Activated T-cell treated with anti-CD3 and anti-CD28 coated beads, Interleukin-2, amount 50 U/mL, for 72 hours (primary cell): ENCODE measurements at places on chromosomes 2 and 18. TPM values are rescaled to one million over a fixed set of nuclear protein-coding genes. Genes with fewer than 3 reads are reported as not detected.

KYNU gene
- total RNA-seq, result 0.14 TPM

RGPD4 gene
- not detected for total RNA-seq

RIOK3 gene
- 75.9 TPM for total RNA-seq

GRCh38 chr2:238561230-238561629 is 134.5 kb downstream of the ASB1 start:
- DNase-seq, result no peak
- H3K27ac ChIP-seq, result no peak overlapping the region
- no peaks in the 10 kb centered on the region for H3K27me3 ChIP-seq

ALPP gene
- total RNA-seq, result not detected

FEV gene
- total RNA-seq, result not detected

- no peak overlapping the region for H3K4me3 ChIP-seq
- no peaks in the 10 kb centered on the region for H3K4me1 ChIP-seq
- H3K27me3 ChIP-seq, result no peaks in the 10 kb centered on the region
- no peak overlapping the region for H3K27ac ChIP-seq
- no peak for DNase-seq
- no peaks in the 10 kb centered on the region for H3K36me3 ChIP-seq
Observed at GRCh38 chr2:231590614-231591013, 2.0 kb upstream of the TEX44 start.
